ENCODE measurements at places on chromosomes 4 and X.

DNA sequence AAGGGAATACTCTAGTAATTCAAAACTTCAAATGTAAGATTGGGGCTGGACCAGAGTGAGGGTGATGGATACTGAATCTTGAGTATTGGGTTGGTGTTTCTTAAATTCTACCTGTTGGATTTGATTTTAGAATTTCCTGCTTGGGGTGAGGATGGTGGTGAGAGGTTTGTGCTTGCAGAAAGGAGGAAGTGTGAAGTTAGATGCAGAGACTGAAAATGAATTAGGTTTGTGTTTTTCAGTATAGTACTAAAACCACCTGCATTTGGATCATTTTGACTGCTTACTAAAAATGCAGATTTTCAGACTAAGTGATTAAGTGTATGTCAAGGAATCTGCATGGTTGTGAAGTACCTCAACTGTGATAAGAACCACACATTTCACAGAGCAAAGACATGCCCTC, 131.5 kb upstream of the CENPE start:
- no peak for DNase-seq

DNA sequence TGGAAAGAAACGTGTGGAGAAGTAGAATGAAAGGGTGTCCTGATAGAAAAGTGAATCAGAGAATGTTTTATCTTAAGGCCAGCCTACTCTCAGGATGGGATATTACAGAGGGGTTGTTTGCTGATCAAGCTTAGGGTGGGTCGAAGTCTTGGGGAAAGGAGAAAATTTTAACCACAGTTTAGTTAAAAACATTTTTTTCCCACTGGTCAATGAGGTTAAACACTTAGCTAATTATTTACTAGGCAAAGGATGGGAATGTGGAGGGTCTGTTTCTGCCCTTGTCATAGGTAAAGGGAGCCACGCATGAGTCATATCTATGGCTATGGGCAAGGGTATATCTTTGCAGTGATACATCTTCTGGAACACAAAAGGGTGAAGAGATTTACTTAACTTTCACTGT, 16.1 kb upstream of the SULT1E1 start:
- DNase-seq, result no peak

DNA sequence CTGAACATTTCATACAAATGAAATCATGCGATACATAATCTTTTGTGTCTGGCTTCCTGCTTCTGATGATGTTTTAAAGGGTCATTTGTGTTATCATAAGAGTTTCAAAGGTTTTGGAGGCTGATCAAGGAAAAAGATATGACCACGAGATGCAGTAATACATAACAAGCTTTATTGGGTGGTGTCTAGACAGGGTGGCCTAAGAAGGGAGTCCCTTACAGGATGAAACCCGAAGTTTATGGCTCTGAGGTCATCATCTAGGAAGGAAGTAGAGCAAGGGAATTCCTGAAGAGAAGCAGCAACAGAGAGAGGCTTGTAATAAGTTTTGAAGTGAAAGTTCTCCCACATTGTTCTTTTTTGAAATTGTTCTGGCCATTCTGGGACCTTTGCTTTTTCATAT, 40.8 kb upstream of the SOD3 start:
- no peak for DNase-seq

- no peak for DNase-seq
Observed at GRCh38 chrX:6954836-6955235, 192.7 kb upstream of the STS start.

DNA sequence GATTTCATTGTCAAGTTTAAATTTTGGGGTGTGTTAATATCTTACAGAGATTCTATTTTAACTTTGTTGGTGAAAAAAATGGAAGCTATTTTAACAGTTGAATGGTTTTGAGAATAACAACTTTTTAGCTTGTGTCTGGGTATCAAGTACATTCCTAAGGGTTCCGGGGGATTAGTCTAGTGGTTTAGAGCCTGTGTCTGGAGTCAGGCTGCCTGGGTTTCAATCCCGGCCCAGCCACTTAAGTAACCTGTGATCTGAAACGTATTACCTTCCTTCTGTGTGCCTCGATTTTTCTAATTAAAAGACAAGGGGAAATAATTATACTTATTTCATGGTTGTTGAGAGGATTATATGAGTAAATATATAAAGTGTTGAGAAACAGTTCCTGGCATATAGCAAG, 288.6 kb upstream of the NR3C2 start:
- DNase-seq, result peak; percentile 20

- DNase-seq, result peak; percentile 39
Observed at GRCh38 chr4:128812442-128813235, 3.1 kb downstream of the JADE1 start.

DNA sequence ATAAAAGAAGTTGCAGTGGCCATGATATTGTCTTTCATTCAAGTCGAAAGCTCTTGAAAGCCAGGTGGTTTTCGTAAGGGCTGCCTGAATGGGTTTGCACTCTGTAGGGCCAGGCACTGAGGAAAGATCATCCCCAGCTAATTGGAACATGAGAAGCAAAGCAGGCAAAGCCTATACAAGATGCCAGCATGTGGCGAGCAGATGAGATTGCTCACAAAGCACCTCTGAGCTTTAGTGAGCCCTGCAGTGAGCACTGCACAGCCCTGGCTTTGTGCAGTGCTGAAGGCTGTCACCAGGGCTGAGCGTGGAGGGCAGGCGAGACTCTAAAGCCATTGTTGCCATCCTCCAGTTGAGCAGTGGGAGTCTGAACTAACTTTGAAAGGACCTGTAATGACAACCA, 53.8 kb downstream of the HADH start:
- no peak for DNase-seq

DNA sequence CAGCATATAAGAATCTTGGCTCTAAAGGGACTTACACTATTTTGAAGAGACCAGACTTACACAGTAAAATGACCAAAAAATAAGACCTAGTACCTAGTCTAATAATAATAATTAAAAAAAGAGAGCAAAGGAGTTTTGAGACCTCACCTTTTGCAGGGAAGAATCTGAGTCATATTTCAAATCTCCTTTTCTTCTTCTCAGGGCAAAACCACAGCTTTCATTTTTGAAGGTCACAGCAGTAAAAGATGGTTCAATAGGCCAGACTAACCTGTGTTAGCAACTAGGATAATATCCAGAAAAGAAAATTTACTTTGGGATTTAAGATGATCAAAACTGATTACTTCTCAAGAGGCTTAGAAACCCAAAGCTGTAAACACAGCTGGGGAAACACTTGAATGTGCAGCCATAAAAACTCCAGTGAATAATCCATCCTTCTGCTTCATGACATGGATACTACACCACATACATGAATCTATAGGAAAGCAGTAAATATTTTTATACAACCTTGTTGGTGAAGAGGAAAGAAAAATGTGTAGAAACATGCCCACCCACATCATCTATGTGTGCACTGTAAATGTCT, 25.9 kb upstream of the LNX1 start:
- DNase-seq, result no peak

GRCh38 chrX:118502161-118502789, 6.7 kb downstream of the DOCK11 start:
- DNase-seq, result no peak

DNA sequence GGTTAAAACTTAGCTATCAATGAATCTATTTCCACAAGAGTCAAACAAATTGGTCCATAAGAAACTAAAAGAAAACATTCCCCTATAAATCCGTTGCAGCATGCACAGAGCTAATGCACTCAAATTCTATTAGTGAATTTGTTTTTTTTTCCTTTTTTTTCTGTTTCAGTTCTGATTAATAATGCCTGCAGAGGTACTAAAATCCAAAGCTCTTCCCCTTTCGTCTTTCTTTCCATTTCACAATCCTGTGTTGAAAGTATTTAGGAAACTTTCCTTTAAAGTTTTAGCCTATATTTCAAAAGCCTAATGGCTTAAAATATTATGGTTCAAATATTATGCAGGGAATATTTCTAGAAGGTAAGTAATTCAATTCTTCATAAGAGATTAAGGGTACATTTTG, 45.9 kb upstream of the VEGFD start:
- DNase-seq, result no peak

DNA sequence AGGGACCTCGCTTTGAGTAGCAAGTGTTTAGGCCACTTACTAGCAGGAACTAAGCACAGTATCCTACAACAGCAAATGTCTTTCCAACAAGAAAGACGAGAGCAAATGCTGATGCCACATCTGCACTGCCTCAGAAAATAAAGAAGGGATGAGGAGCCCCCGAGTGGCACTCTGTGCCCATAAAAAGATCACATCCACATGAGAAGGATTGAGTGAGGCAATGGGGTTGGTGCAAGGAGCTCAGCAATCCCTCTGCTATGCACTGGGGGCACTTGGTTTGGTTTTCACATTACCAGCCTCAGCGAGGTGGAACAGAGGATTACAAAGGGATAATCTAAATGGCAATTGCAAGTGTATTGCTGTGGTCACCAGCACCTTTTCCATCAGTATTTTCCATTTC, 252.8 kb upstream of the SLC7A11 start:
- no peak for DNase-seq

DNA sequence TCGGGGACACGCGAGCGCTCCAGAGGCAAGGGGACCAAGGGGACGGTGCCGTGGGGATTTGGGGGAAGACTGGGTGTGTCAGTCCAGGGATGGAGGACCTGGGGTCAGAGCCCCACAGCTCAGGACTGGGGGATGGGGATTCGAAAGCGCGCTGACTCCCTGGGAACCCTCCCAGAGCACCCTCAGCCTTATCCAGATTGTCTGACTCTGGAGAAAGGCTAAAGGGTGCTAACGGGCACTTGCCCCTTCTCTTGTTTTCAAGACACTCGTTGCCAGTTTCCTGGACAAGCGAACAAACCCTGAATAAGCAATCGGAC, 1.1 kb downstream of the DOCK11 start:
- no peak for DNase-seq

DNA sequence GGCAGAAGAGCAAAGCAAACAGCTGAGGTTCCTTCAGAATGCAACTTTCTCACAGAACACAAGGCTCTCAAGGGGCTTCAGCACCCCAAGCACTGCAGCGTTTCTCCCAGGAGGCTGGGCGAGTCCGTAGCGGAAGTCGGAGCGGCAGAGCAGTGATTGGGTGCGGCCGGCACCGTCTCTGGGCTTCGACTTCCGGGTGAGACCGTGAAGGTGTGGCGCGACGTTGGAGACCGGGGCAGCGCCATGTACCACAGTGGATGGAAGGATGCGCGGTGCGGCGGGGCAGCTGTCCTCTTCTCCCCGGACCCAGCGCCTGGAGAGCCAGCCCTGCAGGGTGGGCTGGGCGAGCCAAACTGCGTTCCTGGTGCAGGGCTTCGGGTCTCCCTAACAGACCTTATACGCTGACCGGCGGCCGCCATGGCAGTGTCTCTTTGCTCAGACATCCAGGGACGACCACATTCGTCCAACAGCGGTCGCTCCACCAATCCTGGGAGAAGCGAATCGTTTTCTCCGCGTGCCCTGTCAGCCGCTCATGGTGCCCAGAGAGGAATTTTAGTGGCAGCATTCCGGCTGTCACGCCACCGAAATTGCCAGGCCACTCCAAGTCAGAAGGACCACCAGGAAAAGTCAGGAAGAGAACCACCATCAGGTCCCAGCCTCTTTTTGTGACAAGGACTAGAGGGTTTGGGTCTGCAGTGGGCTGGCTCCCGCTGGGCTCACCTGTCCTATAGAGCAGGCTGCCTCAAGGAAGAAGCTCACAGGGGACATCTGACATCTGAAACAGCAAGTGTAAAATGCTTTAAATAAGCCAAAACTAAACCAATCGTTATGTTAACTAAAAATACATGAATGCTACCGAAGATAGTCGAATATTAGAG, 20.5 kb downstream of the TRIM61 start:
- DNase-seq, result peak; percentile 67

- DNase-seq, result no peak
Observed at GRCh38 chr4:164894702-164895101, 17.7 kb downstream of the APELA start.

GRCh38 chr4:20015636-20016224, 236.0 kb upstream of the SLIT2 start:
- DNase-seq, result no peak

DNA sequence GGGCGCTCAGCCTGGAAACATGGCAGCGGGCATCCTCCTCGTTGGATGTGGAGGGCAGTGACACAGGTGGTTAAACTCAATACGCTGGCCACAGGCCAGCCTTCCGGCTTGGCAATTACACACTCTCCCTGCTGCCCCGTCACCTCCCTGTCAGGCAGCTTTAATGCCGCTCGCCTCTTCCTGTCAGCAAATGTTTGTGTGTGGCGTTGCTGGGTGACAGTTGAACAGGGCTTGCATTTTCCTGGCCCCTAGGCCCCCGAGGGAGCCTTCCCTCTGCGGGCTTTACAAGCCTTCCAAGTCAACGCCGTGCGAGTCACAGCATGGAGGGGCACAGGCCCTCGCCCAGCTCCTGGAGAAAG, 620.0 kb downstream of the BCOR start:
- no peak for DNase-seq

GRCh38 chr4:169492436-169493163, 119.8 kb downstream of the NEK1 start:
- DNase-seq, result peak; percentile 10

- no peak for DNase-seq
Observed at GRCh38 chrX:135707880-135708279, 5.6 kb upstream of the CT45A1 start.

- no peak for DNase-seq
Observed at GRCh38 chr4:3709846-3710441, 56.2 kb upstream of the ADRA2C start.

DNA sequence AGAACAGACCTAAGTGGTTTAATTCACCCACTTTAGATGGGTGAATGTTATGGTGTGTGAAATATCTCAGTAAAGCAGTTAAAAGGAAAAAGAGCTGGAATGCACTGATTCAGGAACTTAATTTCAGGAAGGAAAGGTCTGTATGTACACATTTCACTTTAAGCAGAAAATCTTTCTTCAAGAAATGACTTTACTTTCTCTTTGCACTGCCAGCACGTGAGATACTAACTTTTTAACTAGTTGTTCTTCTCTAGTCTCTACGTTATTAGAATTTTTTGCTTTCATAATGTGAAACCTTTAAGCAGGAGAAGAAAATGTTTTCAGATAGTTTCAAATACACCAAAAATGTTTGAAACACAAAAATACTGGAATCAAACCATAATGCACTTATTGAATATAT, 18.8 kb downstream of the C4orf46 start:
- no peak for DNase-seq

GRCh38 chr4:10704430-10704810, 19.9 kb upstream of the CLNK start:
- no peak for DNase-seq

DNA sequence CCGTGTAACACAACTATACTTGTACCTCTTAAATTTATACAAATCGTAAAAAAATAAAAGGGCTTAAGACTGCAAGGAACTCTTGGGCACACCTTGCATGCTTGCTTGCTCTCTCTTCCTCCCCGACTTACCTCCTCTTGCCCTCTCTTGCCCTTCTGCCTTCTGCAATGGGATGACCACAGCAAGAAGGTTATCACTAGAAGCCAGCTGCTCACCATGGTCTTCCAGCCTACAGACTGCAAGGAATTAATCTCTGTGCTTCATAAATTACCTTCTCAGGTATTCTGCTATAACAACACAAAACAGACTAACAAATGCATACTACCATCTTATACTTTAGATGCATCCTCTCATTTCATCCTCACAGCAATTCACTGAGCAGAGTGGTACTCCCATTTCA, 92.1 kb downstream of the MRPL1 start:
- no peak for DNase-seq

GRCh38 chrX:20974326-20974725, 399.9 kb upstream of the CNKSR2 start:
- no peak for DNase-seq
